Activated T-helper 2 cell treated with anti-CD3 and anti-CD28 coated beads, Interferon-gamma antibody, Interleukin-2, Interleukin-4, amounts not matched to agents 10 μg/mL and 5 μg/mL and 100 μg/mL, durations not matched to agents 14 hours and 24 hours and 36 hours (primary cell): ENCODE measurements at places on chromosomes 6 and 20. TPM values are rescaled to one million over a fixed set of nuclear protein-coding genes. Genes with fewer than 3 reads are reported as not detected.
A peak's percentile ranks its signal among the peaks of the same experiment; 100 is the strongest.

FYN gene
- total RNA-seq, result 359 TPM in 2 replicates

TRDN gene
- total RNA-seq, result not detected in 2 replicates

SLC12A5 gene
- total RNA-seq, result 0.73 TPM in 1 of 2 replicates, not detected in the other

LGSN gene
- not detected in 2 replicates for total RNA-seq

DNA sequence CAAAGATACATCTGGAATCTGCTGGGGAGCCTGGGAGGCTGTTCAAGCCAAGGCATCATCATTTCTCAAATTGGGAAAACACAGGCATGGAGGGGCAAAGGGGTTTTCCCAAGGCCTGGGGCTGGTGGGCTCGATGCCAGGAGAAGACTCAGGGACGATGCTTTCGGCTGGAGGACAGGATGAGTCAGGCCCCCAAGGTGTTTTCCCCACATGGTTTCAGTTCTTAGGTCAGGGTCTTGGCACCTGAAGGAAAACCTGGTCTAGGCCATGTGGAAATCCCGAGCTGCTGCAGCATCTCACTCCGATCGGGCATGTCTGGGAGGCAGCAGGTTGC, 348.1 kb downstream of the CDC5L start:
- DNase-seq, result no peak
- H3K36me3 ChIP-seq, result no peaks in the 10 kb centered on the region
- H3K27me3 ChIP-seq, result no peaks in the 10 kb centered on the region
- no peak overlapping the region for H3K4me3 ChIP-seq
- peaks cover 7% of the 10 kb centered on the region for H3K4me1 ChIP-seq

OLIG3 gene
- total RNA-seq, result not detected in 2 replicates

TGM3 gene
- total RNA-seq, result not detected in 2 replicates

DNA sequence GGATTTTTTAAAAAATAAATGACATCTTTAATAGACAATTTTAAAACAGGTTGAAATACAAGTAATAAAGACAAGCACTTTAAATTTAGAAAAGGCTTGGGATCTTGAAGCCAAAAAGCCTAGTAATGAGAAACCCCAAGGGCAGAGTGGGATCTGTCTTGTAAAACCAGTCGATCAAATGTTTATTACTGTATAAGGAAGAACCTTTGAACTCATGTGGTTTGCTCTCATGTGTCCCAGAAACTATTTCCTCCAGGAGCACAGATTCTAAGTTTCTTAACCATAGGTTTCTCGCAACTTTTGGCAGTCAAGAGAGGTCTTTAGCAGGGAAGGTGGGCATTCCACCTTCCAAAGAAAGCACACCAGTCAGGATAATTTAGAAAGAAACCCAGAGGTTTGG, 541.7 kb upstream of the BTBD3 start:
- no peaks in the 10 kb centered on the region for H3K36me3 ChIP-seq
- H3K4me1 ChIP-seq, result no peaks in the 10 kb centered on the region
- H3K4me3 ChIP-seq, result no peak overlapping the region
- H3K27me3 ChIP-seq, result no peaks in the 10 kb centered on the region
- H3K27ac ChIP-seq, result no peak overlapping the region
- DNase-seq, result no peak

LTB gene
- total RNA-seq, result 16.3 and 16.6 TPM in 2 replicates

- no peak overlapping the region for H3K27ac ChIP-seq
- DNase-seq, result no peak
- peaks cover 24% of the 10 kb centered on the region for H3K27me3 ChIP-seq
These were observed 6.1 kb upstream of the TMEM200A start for GRCh38 chr6:130359736-130360135.

BNIP5 gene
- not detected in 2 replicates for total RNA-seq

DNA sequence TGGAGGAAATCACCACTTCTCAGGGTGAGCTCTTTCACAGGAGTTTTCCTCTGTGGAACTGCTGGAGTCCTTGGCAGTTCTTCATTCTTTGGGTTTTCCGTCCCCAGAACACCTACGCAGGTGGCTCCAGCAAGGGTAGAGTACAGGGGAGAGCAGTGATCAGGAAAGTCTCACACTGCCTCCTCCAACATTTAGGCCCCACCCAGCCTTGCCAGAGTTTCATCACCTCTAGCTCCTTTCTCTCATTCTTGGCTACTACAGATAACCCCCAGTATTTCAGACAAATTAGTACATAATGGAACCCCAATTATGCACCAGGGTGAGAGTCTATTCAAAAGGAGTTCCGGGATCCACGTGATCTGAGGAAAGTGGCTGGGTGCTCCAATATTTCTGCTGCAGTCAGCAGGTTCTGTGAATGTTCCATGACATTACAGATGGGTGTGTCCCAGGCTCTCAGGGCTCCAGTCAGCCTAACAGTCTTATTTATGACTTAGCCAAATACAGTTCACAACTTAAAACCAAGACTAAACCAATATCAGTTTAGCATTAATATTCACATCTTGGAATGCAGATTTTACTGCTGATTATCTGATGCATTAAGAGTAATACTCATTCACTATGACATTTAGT, 44.6 kb downstream of the GPR63 start:
- peaks cover 13% of the 10 kb centered on the region for H3K4me1 ChIP-seq
- H3K4me3 ChIP-seq, result no peak overlapping the region
- H3K27me3 ChIP-seq, result no peaks in the 10 kb centered on the region
- no peak for DNase-seq
- no peaks in the 10 kb centered on the region for H3K36me3 ChIP-seq

GRCh38 chr6:157980288-157981131, 1.2 kb upstream of the SYNJ2 start:
- no peak overlapping the region for H3K27ac ChIP-seq

DNA sequence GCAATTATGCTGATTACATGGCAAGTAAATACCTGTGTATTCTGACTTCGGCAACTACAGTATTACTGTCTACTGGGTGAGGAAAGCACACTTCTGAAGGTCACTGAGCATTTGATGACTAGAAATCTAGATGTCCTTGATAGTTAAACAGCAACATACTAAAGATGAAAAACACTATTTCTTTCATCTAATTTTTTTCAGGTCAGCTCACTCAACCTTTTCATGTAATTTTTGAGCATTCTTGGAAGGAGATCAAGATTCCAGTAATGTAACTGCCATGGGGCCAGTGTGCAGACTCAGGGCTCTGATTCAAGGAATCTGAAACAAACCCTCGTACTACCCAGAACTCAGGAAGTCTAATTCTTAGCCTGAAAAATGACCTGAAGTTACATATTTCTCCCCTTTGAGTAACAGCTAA, 222.6 kb upstream of the TAB2 start:
- peak overlapping the region; percentile 50 for H3K4me3 ChIP-seq
- no peaks in the 10 kb centered on the region for H3K27me3 ChIP-seq
- H3K4me1 ChIP-seq, result peaks cover 60% of the 10 kb centered on the region
- H3K27ac ChIP-seq, result peak overlapping the region; percentile 84
